Eye (tissue), 1 donor: ENCODE measurements at places on chromosomes 11 and 22.

DNA sequence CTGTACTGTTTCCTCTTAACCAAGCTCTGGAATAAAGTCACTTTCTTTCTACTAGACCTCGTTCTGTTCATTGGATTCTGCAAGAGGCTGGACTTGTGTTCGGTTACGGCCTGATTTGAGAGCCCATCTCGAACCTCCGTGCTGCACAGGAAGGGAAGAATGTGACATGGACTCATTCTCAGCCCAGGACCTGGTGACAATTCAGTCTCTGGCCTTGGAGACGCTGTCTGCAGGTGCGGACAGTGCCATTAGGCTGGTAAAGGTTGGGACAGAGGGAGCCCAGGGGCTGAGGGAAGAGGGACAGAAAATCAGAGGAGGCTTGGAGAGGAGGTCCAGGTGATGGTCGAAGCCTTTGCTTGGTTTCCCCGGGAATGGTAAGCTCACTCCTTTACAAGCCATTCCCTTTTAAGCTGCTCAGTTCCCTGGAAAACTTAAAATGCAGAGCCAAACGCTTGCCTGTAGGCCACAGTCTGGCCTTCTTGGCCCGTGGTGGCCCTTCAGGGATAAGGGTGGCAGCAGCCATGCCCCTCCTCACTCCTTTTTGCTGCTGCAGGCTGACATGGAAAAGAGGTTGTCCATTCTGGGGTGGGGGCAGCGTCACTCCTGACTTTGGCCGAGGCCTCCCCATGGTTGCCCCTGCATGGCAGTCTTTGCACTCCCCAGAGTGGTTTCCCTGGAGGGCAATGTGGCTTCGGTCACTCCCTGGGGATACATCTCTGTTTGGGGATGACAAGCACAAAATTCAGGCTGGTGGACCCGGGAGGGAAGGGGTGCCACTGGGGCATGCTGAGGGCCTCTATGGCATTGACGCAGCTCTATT lies 52.3 kb downstream of the SHISAL1 start:
- no peak for DNase-seq

- no peak for DNase-seq
Observed at GRCh38 chr11:121472312-121472711, 19.5 kb upstream of the SORL1-AS1 start.

- peak; percentile 15 for DNase-seq
Observed at GRCh38 chr22:48579928-48580309, 1247.8 kb downstream of the BRD1 start.

- peak; percentile 61 for DNase-seq
Observed at GRCh38 chr22:28817919-28818859, 17.8 kb upstream of the XBP1 start.

- peak; percentile 87 for DNase-seq
Observed at GRCh38 chr22:29306175-29306834, at the start of gene GAS2L1. TSS of gene GAS2L1 (plus strand) at chr22:29306650. CDS start at chr22:29308106, 1,456 bp downstream.

GRCh38 chr11:129866311-129866710 lies 29.1 kb downstream of the NFRKB start:
- DNase-seq = peak; percentile 59

GRCh38 chr11:13019313-13019712 lies 10.2 kb downstream of the RASSF10 start:
- no peak for DNase-seq

DNA sequence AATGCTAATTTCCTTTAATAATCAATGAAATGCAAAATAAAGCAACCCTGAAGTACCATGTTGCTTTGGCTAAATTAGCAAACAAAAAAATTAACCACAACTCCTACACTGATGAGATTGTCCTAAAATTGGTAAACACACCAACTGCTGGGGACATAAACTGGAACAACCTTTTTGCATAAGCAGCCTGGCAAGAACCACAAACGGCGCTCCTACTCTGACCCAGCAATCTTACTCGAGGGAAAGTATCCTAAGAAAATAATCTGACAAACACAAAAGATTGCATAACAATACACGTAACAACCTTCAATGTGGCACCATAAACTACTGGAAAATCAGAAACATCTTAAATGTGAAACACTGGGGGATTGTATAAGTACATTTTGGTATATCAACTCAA lies 189.8 kb upstream of the PITPNB start:
- no peak for DNase-seq
